ENCODE measurements at places on chromosomes 7 and 10.

DNA sequence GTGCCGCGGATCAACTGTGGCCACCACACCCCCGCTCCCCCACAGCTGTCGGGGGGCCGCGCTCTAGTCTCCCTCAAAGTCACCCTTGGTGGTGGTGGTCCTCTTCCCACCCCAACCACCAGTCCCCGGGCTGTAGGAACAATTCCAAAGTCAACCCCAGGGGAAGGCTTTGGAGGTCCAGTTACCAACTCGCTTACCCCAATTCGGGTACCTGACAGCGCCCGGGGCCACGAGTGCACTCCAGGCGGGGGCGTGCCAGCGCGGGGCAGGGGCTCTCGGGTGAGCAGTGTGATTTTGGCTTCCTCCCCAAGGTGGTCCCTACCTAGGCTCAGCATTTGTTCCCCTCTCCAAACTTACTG, 584 bp upstream of the ZMIZ1 start:
- DNase-seq = no peak

DNA sequence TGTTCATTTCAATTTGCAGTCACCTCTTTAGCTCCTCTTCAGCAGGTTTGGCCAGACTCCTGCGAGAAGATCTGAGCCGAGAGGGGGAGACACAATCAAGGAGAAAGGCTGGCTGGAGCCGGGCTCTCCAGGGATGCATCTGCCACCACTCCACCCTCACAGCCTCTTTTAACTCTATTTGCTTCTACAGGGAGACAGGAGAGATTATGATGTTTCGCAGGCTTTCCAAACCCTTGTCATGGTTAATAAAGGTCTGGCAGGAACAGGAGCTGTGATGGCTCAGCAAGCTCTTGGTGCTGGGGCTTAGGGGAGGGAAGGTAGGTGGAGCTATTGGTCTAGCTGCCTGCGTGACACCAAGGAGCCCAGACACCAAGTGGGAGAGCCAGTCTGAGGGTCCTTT, 448.1 kb upstream of the PODXL start:
- no peak for DNase-seq

GRCh38 chr7:99514050-99514449, 9.6 kb downstream of the ZKSCAN5 start:
- DNase-seq = no peak

DNA sequence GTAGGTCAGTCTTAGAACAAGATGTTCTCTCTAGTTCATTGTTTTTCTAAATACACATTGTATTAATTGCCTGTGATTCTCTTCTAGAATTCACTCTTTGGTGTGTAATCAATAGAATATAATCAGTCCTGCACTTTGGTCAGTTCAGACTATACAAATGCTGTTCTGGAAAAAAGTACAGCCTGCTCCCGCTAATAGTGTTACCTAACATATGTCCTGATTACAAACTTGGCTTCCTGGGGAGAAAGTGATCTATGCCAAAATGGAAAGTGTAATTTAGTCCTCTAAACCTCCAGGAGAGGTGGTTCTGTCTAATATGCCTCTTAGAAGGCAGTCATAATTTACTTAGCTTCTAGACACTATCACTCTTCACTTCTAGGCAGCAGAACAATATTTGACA, 215.5 kb downstream of the SEMA3D start:
- DNase-seq = no peak

DNA sequence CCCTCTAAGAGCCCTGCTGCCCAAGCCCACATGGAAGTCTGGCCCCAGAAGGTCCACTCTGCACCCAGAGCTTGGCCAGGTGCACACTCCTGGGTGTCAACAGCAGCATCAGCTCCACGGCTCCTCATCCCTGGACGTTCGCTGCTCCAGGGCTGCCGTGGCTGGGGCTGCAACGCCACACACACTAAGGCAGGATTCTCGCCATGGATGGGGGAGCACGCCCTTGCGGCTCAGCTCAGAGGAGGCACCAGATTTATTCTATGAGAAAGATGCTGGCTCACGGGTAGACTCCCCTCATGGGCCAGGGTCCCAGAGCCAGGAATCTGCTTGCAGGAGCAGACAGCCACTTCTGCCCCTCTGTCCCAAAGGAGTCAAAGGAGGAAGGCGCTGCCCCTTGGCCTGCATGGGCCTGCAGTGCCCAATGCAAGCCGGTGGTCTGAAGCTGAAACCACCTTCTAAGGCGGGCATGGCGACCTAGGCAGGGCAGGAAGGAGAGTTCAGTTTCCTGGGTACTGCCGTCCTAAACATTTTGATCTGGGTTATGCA, 42.1 kb downstream of the CFAP46 start:
- DNase-seq = no peak

- DNase-seq = no peak
Measured at GRCh38 chr7:111758332-111758731, 196.0 kb upstream of the IMMP2L start.

GRCh38 chr7:135769005-135769802, 20.6 kb upstream of the FAM180A start:
- no peak for DNase-seq

DNA sequence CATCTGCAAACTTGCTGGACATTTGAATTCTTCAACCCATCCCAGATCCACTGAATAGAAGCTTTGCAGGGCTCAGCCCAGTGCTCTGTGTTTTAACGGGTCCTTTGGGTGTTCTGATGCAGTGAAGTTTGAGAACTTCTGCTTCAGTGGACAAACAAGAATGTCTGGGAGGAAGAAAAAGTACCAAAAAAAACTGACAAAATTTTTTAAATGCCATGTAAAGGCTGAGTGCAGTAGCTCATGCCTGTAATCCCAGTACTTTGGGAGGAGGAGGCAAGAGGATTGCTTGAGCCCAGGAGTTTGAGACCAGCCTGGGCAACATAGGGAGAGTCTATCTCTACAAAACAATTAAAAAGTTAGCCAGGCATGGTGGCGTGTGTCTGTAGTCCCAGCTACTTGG, 51.8 kb upstream of the FRMD4A start:
- DNase-seq = no peak

Measured in stimulated activated CD8-positive, alpha-beta memory T cell treated with anti-CD3 and anti-CD28 coated beads, Interleukin-4, amount 100 ng/mL, for 4 hours (primary cell).